Stimulated activated CD8-positive, alpha-beta memory T cell treated with anti-CD3 and anti-CD28 coated beads, Interleukin-15, amount 100 ng/mL, for 1 hour (primary cell): ENCODE measurements at places on chromosomes 4 and X.

GRCh38 chr4:44984083-44984482 lies 257.7 kb upstream of the GNPDA2 start:
- no peak for DNase-seq

GRCh38 chr4:128347930-128348660 lies 60.5 kb upstream of the PGRMC2 start:
- DNase-seq, result no peak

DNA sequence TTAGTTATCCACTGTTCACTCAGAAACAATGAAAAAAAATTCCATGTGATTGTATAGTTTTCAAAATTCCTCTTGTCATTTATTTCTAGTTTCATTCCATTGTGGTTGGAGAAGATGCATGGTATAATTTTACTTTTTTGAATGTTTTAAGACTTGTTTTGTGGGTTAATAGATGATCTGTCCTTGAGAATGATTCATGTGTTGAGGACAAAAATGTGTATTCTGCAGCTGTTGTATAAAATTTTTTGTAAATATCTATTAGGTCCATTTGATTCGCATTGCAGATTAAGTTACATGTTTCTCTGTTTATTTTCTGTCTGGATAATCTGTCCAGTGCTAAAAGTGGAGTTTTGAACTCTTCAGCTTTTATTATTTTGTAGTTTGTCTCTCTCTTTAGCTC lies 65.4 kb downstream of the RTL3 start:
- no peak for DNase-seq

GRCh38 chr4:3657902-3658529 lies 108.2 kb upstream of the ADRA2C start:
- DNase-seq, result no peak

DNA sequence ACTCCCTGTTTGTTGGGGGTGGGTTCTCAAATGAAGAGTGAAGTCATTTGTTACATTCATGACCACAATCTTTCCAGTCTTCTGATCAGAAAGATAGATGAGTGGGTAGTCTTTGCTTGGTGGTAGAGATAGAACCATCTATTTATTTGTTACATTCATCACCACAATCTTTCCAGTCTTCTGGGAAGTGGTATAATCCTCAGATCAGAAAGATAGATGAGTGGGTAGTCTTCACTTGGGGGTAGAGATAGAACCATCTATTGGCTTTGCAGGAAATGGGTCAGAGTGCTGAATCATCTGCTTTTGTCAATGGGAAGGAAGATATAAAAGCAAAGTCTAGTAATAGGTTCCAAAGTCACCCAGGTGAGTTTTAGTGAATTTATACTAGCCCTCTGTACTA lies 64.2 kb upstream of the EPGN start:
- DNase-seq, result no peak

DNA sequence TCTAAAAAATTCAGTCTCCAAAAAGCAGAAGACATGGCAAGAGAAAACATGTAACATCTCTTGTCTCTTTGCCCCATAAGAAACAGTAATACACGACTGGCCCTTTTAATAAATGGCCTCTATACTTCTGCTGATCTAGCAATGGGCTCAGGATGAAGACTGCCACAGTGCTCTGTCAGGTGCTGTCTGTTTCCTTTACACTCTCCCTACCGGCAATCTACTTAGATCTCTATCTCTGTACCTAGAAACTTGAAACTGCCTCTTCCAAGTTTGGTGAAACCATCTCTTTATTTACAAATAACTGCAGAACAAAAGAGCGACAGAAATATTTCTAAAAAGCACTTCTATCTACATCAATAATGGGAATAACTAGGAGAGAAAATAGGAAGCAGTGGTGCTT lies 685.2 kb upstream of the INTU start:
- DNase-seq, result no peak

DNA sequence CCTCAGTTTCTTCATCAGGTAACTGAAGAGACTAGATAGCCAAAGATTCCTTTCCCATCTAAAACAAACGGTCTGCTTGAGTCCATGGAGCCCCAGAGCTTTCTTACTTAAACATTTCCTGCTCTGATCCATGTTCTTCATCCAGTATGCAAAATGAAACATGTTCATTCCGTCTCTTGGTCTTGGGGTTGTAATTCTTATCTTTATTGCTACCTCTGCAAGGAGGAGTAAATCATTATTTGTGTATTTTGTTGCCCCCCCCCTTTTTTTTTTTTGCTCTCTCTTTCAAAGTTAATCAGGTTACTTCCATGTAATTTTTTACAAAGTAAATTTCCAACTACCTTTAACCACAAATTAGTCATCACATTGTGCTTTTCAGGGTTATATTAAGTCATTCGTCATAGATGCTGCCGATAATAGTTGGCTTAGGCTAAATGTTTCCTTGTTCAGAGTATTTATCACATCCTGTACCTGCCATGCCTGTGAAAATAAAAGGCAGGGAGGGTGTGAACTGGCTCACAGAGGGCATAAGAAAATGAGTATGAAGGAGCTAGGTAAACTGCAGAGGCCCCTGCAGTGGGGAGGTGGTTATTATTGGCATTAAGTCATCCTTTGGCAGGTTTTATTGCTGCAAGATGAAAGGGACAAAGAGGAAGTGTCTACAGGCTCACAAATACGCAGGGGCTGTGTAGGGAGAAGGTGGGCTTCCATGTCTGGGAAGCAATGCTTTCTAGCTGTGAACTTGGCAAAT lies 76.7 kb upstream of the HS3ST1 start:
- no peak for DNase-seq

GRCh38 chr4:12724510-12724909 lies 759.6 kb downstream of the RAB28 start:
- no peak for DNase-seq

GRCh38 chr4:30840571-30840970 lies 120.4 kb downstream of the PCDH7 start:
- no peak for DNase-seq

DNA sequence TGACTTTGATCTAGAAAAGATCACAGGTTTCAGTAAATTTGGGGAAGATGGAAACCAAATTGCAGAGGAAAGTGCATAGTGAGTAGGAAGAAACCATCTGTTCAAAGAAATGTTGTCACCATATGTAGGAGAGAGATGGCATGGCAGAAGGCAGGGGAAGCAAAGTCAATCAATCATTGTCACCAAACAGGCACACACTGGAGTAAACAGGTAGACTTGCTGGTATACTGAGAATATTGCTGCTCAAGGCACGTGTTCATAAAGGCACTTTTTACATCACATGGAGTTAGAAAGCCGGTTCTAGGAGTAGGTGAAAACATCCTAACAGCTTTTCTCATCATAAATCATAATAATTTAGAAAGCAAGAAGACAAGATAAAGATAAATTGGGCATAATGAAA lies 550.5 kb upstream of the FAT1 start:
- no peak for DNase-seq

- no peak for DNase-seq
These were observed 67.6 kb downstream of the EIF4E start for GRCh38 chr4:98861100-98861884.

DNA sequence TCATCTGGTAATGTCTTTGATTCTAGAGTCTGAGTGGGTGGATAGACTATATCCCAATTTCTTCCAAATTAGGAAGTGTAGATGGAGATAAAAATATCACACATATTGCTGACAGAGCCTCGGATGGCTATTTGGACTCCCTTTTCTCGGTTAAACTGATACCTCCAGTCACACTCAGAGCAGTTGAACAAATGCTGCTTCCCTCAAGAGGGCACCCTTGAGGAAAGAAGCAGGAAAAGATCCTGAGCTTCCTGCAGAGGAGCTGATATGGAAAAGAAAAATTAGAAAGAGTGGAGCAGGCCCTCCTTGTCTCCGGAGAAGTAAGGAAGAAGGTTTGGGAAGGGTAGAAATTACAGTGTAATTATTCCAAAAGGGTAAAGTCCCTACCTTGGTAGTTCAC lies 96.2 kb upstream of the CCSER1 start:
- DNase-seq, result no peak

DNA sequence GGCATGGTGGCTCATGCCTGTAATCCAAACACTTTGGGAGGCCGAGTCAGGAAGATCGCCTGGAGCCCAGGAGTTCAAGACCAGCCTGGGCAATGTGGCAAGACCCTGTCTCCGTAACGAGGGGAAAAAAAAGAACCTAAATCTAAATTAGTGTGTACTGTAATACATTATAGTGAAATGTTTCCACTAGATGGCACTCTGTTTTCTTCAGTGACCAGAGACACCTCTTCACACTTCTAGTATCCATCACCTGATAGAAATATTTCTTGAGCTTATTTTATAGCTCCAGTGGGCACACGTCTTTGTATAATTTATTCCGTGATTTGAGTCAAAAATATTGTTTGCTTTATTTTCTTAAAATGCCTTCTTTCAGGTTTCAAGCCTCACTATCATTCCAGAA lies 600.9 kb upstream of the DIPK2B start:
- no peak for DNase-seq

DNA sequence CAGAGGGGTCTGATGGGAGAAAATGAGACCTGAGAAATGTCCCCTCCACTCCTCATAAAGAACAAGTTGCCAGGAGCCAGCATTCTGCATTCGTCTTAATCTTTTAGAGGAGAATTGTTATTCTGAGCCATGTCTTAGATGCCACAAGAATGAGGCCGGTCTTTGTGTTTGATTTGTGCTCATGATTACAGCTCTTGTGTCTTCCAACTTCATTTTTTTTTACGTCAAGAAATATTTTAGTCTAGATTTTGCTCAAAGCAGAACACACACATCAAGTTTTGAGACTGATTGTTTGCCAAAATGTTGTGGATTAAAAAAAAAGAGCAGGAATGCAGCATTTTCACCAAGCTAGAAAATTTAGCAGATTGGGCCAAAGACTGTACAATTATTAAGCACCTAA lies 130.6 kb upstream of the PITX2 start:
- no peak for DNase-seq

GRCh38 chrX:49987651-49988050 lies 65.3 kb downstream of the CLCN5 start:
- no peak for DNase-seq

GRCh38 chr4:146165840-146166239 lies 9.7 kb upstream of the LSM6 start:
- DNase-seq, result no peak

DNA sequence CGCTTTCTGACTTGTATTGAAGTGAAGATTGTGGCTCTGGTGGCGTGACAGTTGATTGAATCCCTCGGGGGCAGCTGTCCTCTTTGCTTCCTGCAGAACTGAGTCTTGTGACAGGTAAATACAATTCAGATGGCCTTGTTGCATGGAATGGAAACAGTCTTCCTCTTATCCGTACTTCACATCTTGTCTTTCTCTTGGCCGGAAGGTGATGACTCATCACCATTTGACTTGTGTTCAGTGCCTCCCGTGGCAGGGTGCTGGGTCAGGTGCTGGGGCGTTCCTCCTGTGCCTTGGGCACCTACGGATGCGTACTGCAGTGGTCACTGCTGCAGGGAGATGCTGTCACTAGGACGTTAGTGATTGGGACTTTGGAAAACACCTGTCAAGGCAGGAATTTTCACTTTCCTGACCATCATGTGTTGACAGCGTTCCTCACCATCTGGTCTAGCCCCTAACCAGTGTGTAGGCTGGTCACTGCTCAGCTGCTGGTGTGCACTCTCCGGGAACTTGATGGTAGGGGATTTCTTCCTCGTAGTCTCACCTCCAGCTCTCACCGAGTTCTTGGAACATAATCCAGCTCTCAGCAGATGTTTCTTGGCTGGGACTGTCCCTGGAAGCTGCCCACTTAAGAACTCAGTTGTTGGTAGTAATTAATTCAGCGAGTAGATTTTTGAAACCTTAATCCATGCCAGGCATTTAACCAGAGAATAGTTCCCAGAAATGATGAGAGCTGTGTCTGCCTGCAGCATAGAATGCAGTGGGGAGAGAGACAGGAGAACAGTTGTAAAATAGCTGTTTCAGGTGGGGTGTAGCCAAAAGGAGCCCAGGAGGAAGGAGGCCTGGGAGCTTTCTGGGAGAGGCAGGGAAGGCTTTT lies 7.2 kb downstream of the TBC1D14 start:
- DNase-seq, result peak; percentile 35

DNA sequence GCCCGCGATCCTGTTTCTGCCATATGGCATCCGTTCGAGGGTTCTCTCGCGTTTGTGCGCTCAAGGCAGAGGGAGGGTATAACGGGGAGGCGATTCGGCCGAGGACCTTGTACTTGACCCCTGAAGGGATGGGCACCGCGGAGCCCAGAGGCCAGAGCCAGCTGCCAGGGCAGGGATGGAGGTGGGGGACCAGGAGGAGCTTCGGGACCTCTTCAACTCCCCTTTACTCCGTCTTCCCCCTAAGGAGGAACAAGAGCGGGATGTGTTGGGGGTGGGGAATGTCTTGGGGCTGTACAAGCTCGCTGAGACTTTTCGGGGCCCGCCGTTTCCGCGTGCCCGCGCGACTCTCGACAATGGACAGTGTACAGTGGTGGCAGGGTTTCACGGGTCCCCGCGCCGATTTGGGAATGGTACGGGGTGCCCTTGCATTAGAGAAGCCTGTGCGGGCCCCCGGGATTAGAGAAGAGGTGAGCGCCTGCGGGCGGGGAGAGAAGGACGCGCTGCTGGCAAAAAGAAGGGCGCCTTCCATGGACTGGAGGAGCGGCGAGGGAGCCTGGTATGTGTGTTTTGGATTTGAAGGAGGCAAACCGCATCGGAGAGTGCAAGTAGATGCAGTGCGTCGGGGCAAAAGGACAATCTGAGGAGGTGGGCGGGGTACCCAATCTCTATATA lies 760 bp downstream of the UGT8 start:
- DNase-seq, result no peak

- no peak for DNase-seq
These were observed 17.5 kb downstream of the RAB39B start for GRCh38 chrX:155246748-155247147.

DNA sequence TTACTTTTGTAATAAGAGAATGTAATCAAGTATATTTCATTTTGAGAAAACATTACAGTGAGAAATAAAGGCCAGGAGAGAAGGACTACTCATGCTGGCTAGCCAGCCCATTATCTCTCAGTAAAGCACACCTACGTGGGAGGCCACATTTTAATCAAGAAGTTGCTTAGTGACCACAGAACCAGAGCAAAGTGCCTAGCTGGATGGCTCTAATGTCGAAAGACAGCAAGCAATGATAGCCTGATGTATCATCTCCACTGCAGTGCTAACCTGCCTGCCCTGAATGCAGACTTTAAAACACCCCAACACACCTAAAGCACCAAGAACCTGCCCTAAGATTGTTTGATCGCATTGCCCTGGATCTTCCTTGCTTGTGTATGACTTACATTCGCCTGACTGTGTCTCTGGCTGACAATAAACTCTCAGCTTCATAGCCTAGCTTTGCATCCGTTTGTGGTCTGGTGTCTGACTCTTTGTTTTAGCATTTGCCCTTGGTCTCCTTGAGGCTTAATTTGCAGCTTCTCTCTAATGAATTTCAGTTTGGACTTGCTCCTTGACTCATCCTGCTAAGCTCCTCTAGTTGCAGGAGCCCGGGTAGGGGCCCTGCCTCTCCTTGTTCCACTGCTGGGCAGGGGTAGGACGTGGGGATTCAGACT lies 31.4 kb upstream of the SOWAHD start:
- no peak for DNase-seq

DNA sequence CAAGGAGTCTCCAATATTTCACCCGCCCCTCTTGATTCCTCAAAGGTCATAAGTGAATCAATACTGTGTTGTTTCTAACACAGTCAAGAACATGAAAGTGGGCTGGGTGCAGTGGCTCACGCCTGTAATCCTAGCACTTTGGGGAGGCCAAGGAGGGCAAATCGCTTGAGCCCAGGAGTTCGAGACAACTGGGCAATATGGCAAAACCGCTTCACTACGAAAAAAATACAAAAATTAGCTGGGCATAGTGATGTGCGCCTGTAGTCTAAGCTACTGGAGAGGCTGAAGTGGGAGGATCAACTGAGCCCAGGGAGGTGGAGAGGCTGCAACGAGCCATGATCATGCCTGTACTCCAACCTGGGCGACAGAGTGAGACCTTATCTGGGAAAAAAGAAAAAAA lies 3.4 kb downstream of the ACSL1 start:
- DNase-seq, result no peak
